ENCODE measurements at places on chromosomes 4 and X.
A peak's percentile ranks its signal among the peaks of the same experiment; 100 is the strongest.

DNA sequence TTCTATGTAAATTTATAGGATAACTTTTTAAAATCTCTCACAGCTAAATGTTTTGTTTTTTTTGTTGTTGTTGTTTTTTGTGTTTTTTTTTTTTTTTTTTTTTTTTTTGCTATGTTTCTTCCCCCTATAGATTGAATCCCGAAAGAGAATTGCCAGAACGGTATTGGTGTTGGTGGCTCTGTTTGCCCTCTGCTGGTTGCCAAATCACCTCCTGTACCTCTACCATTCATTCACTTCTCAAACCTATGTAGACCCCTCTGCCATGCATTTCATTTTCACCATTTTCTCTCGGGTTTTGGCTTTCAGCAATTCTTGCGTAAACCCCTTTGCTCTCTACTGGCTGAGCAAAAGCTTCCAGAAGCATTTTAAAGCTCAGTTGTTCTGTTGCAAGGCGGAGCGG lies 4.1 kb downstream of the BRS3 start:
- no peak for DNase-seq

GRCh38 chr4:6024313-6024960 lies 6.2 kb upstream of the C4orf50 start:
- no peak for DNase-seq

DNA sequence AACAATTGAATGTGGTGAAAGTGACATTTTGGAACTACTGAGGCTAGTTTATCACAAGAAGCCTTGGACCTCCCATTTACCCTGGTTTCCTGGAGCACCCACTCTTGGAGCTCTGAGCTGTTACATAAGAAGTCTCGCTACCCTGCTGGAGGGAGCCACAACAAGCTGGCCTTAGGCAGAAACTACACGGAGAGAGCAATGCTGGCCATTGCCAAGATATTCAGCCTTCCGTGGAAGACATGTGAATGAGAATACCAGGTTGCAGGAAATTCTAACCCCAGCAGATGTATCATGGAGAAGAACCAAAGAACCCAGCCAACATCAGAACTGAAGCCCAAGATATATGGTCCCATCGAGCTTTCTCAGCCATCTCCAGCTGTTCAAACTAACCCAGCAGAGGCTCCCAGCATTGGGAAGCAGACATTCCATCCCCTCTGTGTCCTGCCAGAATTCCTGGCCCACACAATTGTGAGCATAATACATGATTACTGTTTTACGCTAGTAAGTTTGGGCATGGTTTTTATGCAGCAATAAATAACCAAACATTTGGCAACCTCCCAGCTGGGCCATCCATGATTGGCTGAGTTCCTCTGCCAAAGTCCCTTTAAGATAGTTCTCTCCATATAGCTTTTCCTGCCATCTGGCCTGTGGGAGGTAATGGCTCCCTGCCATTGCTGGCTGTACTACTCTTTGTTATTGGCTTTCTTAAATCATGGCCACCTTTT lies 17.9 kb upstream of the PDE5A start:
- peak; percentile 63 for DNase-seq

- DNase-seq, result no peak
These were observed 66.0 kb upstream of the FAT1 start for GRCh38 chr4:186789651-186790050.

GRCh38 chrX:5155301-5155700 lies 1073.4 kb downstream of the NLGN4X start:
- DNase-seq, result no peak

GRCh38 chr4:99404595-99405287 lies 30.4 kb downstream of the ADH7 start:
- no peak for DNase-seq

DNA sequence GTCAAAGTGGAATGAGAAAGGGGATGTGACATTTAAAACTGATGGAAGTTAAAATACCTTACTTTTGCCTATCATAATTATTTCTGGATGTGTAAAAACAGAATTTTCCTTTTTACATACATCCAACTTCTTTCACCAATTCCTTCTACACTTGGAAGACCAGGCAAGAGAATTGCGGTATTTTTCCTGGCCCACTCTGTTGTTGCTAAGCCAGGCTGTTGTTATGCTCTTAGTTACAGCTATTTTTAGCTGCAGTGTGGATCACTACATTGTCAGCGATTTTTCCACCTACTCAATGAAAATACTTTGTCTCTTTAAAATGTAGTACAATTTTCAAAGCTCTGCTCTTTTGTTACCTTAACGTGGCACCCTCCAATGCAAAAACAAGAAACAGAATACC lies 43.4 kb downstream of the NKX6-1 start:
- DNase-seq, result no peak

GRCh38 chr4:158861281-158861680 lies 92.5 kb downstream of the FNIP2 start:
- no peak for DNase-seq

GRCh38 chr4:20662851-20663250 lies 37.4 kb upstream of the PACRGL start:
- no peak for DNase-seq

DNA sequence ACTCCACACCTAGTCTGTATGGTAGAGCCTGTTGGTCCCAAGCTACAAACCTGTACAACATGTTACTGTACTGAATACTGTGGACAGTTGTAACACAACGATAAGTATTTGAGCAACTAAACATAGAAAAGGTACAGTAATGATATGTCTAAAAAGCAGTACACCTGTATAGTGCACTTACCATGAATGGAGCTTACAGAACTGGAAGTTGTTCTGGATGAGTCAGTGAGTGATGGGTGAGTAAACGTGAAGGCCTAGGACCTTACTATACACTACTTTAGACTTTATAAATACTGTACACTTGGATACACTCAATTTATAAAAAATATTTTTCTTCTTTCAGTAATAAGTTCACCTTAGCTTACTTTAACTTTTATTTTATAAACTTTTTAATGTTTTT lies 104.0 kb downstream of the TMA16 start:
- no peak for DNase-seq

GRCh38 chr4:183936047-183936446 lies 30.9 kb downstream of the STOX2 start:
- no peak for DNase-seq

DNA sequence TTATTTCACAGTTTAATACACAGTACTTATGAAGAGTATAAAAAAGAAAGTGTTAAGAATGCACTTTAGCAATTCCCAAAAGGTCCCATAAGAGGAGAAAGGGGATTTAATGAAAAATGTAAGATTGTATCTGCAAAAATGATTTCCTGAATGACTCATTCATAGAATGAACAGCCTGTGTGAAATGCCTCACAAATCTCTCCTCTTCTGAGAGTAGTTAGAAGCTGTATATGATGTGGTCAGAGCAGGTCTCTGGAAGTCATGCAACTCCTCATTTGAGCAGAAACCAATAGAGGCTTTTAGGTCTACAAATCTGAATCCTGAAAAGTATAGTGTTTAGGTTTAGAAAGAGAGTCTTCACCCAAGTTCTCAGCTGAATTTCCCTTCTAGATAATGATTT lies 381.3 kb upstream of the INTU start:
- no peak for DNase-seq

- DNase-seq, result peak; percentile 38
These were observed 21.9 kb downstream of the BMP3 start for GRCh38 chr4:81052119-81053068.

- no peak for DNase-seq
These were observed 53.7 kb downstream of the ZAR1 start for GRCh38 chr4:48543796-48544195.

DNA sequence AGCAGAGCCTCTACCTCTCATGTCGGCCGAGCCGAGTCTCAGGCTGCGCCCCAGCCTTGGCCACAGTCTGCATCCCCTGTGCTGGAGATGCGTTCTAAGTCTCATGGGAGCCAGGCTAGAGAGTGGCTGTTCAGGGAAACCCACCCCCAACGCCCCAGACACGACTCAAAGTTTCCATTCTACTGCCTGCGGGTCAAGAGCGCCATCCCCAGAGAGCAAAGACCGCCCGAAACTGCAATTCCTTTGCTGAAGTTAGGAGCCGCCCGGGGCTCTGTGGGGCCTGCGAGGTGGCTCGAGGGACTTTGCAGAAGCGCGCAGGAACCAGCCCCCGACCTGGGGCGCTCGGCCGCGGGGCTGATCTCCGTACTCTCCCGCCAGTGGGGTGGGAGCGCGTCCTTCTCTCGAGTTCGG lies 10.0 kb upstream of the ELF4 start:
- DNase-seq, result no peak

DNA sequence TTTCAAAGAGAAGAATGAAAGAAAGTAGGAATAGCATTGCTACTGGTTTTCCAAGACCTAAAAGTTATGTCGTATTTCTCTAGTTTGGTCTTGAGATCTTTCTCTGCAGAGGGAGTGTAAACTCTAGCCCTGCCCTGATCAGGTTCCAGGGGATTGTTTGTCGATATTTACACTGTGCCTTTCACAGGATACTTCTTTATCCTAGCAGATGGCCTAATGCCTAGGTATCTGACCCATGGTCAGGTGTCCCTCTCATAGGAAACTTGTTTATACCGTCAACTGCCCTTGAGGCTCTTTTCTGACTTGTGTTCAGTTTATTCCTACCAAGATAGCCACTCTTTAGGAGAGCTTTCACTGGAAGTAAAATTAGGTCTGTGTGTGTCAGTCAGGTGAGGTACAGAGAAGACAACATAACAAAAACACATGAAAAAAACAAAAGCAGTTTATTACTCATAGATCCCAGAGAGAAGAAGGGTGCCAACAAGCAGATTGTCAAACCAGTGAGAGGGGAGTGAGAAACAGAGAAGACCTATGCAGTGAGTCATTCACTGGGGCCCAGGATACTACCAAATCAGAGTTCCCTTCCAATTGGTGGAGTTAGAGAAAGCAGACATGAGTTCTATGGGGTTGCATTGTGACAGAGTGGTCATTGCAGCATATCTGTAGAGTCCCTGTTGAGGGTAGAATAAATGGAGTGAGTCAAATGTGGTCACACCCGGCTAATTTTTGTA lies 40.6 kb upstream of the THOC2 start:
- DNase-seq, result no peak

GRCh38 chrX:145396612-145397011 lies 149.3 kb downstream of the SPANXN1 start:
- DNase-seq, result no peak

- DNase-seq, result no peak
These were observed 192.1 kb downstream of the IDS start for GRCh38 chrX:149312988-149313387.

GRCh38 chrX:148741441-148741840 lies 241.0 kb downstream of the AFF2 start:
- no peak for DNase-seq

GRCh38 chr4:153140294-153140693 lies 63.9 kb upstream of the TRIM2 start:
- DNase-seq, result no peak

DNA sequence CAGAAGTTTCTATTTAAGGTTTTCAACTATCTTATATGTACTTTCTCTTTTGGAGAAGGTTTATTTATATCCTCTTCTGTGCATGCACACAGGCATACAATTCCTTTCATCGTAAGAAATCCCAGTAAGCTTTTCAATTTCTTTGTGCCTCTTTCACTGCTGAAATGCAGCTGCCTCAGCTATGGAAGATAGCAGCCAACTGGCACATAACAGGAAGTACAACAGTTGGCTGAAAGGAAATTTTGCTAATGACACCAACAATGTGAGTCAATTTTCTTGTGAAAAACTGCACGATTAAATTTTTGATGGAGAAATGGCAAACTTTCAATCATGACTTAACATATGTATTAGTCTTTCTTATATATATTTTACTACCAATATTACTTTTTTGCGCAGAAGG lies 74.5 kb upstream of the PAQR3 start:
- no peak for DNase-seq

GRCh38 chrX:27336466-27337091 lies 126.6 kb downstream of the PPP4R3C start:
- peak; percentile 13 for DNase-seq

DNA sequence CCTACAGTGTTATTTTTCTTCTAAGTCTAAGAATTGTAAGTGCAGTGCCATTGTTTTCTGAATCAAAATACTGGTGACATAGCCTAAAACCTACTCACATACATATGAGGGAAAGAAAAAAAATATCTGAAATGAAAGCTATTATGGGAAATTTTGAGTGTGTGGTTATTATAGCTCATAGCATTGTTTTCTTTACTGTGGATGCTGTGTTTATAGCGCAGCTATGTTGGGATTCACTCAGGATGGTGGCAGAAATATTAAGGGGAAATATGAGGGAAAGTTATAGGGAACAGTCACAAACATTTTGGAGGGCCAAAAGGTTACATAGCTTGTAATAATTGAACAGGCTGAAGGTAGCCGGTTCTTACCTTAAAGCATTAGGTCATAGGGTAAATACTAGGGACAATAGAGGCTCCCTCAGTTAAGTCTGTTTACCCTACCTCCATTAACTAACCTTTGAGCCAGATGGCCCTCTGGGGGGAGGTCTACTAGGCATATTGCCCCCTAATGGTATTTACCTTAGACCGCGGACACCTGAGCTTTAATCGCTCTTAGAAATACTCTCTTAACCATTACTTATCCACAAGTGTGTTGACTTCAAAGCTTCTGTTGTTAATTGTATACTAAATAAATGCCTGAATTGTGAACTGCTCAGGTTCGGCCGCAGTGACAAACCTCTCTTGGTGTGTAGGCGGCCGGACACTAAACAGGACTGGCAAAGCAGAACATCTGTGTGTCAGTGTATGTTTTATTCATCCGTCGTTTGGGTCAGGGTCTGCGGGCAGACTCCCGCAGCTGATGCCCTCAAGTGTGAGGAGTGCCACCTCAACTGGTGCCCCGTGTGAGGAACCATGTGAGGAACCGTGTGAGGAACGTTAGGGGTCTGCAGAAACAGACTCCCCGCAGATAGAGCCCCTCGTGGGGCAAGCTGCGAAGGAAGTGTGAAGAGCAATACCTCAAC lies 21.3 kb upstream of the SULT1B1 start:
- peak; percentile 29 for DNase-seq

DNA sequence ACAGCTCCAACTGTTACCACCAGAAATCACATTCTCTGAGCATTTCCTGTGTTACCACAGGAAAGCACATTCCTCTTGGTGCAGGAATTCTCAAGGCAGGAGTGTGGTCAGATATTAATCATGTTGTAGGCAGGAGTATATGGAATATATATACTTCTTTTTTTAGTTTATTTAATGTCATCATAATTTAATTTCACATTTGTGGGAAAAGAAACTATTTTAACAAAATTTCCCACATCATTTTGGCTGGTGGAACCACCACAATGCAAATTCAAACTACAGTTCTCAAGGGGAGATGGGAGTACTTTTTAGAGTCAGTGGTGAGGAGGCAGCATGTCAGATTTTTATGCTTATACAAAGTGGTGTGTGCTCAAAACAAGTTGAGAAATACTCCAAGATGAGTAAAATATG lies 139.0 kb downstream of the ATP10D start:
- DNase-seq, result no peak
